PC-3 (cell line): ENCODE measurements at places on chromosomes 6 and 20.

DNA sequence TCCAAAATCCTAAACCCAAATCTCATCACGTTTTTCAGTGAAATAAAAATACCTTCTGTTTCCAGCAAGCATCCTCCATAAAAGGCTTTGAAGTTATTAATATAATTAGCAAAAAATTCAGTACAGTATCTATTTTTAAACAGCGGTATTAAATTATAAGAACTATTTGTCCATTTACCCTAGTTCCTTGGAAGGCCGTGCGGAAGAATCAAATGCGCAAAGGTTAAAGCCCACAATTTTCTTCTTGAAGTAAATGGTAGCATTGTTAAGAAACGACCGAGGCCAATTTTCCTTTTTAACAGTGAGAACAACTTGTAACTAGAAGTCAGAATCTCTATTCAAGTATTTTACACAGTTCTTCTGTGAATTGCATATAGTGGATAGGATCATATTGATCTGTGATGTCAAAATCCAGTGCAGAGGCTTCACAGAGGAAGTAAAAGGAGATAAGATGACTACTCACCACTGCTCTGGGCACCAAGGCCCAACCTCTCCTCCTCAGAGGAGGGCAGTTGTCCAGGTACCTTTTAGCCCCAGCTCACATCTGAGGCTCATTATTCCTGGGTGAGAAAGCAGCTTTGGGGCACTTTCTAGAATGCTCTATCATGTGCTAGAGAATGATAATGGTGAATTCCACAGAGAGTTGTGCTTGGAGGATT, 36.3 kb downstream of the TNFAIP3 start:
- no peaks in the 10 kb centered on the region for H3K4me1 ChIP-seq
- no peak for DNase-seq
- no peaks in the 10 kb centered on the region for H3K36me3 ChIP-seq

- H3K4me1 ChIP-seq: no peaks in the 10 kb centered on the region
- H3K27ac ChIP-seq: no peak overlapping the region
- H3K4me3 ChIP-seq: no peak overlapping the region
Observed at GRCh38 chr6:142518126-142518525, 216.3 kb downstream of the ADGRG6 start.

DNA sequence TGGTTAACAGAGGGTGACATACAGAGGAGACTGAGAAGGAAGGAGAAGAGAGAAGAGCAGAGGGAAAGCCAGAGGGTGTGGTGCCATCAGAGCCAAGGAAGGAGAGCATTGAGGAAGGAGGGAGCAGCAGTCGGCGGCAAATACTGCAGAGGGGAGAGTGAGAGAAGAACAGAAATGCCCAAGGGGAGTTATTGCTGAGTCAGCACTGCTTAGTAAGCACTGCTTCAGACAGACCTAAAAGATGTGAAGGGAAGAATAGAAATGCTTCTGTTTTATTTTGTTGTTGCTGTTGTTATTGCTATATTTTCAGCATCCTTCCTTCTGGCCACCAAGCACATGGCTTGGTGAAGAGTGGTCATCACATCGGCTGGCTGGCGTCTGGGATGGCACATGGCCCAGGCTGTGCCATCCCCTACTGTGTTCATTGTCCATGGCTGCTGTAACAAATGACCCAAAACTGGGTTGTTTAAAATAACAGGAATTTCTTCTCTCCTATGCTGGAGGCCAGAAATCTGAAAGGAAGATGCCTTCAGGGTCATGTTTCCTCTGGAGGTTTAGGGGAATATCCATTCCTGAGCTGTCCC, 204.1 kb upstream of the CNR1 start:
- no peak overlapping the region for H3K27ac ChIP-seq
- H3K4me1 ChIP-seq: no peaks in the 10 kb centered on the region
- no peak overlapping the region for H3K4me3 ChIP-seq
- no peaks in the 10 kb centered on the region for H3K36me3 ChIP-seq
- no peaks in the 10 kb centered on the region for H3K27me3 ChIP-seq

DNA sequence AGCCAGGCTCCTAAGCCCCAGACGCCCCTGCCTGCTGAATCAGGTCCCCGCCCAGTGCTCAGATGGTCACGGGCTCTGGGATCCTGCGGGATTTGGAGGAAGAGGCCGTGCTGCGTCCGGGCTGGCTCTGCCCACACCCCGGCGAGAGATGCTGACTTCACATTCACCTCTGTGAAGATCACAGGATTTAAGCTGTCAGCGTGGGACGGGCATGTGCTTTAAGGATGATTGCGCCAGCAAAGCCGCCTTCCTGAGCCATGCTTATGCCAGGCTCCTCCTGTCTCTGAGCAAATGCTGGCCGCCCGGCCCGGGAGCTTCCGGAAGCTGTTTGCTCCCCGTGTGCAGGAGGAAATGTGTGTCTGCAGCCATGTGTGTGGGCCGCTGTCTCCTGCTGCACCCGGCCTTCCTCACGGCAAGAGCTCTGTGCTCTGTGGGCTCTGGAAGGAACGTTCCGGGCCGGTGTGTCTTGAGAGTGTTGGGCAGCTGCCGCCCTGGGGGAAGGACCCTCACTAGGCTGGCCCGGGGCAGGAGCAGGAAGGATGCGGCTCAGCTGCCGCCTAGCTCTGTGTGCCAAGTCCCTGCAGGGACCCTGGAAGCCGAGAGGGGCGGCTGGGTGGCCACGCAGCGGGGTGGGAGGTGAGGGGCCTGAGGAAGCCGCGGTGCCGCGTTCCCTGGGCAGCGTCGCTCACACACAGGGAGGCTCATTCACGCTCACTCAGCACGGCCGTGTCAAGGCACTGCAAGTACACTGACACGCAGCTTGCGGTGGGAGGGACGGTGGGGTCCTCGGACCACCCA, 19.0 kb upstream of the BHLHE23 start:
- H3K27ac ChIP-seq: no peak overlapping the region
- DNase-seq: peak; percentile 43
- H3K4me1 ChIP-seq: no peaks in the 10 kb centered on the region
- peak overlapping the region; percentile 39 for H3K4me3 ChIP-seq
- no peaks in the 10 kb centered on the region for H3K36me3 ChIP-seq

- H3K4me3 ChIP-seq: no peak within 1 kb of the TSS
- no peaks in the 10 kb centered on the region for H3K27me3 ChIP-seq
- no peak within 1 kb of the TSS for H3K27ac ChIP-seq
- H3K4me1 ChIP-seq: peaks cover 3% of the 10 kb centered on the region
Observed at GRCh38 chr20:63735859-63736718, at the start of gene LIME1. TSS of gene LIME1 (plus strand) at chr20:63736664. CDS start at chr20:63737550, 886 bp downstream.
